Left lung (tissue), 14 donors: ENCODE measurements at places on chromosomes 12 and 14. TPM values are rescaled to one million over a fixed set of nuclear protein-coding genes. Genes with fewer than 3 reads are reported as not detected.

DNA sequence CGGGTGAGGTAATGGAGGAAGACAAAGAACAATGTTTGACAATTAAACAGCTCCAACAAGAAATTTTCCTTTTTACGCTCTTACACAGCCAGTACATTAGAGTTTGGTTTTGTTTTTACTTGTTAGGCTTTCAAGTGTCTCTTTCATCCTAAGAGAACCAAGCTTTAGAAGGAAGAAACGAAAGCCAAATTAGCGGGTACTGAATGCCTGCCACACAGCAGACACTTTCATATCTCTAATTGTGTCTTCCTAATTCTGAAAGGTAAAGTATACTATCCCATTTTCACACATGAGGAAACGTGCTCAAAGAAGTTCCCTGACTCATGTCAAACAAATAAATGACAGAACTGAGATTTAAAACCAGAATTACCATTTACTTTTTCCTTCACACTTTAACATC lies 65.0 kb downstream of the CDK17 start:
- DNase-seq: no peak
- H3K27me3 ChIP-seq: no peaks in the 10 kb centered on the region
- no peak overlapping the region for H3K27ac ChIP-seq
- peaks cover 16% of the 10 kb centered on the region for H3K36me3 ChIP-seq

Gene CDCA3
- 2.0 TPM for total RNA-seq

DNA sequence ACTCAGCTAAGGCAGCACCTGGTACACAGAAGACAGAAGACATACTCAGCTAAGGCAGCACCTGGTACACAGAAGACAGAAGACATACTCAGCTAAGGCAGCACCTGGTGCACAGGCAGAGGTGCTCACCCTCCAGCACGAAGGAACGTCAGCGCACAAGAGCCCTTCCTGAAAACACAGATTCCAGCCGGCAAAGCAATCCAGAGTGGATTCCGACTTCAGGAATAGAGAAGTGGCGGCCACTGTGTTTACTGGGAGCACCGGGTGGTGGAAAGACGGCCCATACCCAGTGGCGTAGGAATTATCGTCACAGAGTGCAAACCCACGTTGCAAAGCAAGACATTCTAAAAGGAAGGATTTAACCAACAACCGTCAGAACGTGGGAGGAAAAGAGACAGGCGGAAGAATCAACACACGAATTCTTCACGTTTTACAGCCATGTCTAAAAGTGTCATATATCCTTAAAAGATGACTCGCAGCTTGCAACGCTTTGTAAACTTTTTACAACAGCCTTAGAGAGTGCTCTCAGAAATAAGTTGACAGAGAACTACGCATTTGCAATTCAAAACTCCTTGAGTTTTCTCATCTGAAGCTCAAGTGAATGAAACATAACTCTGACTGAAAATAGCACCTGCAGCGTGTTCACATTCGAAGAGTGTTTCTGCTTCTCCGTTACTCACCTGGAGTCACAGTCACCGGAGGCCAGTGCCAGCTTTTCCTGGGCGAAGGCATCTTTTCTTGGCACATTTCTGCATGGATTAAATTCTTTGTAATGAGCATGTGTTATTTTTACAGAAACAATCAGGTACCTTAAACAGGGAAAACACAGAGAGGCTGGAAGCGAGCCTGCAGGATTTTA lies 55.8 kb upstream of the GALNT9 start:
- no peaks in the 10 kb centered on the region for H3K4me1 ChIP-seq
- H3K4me3 ChIP-seq: no peak overlapping the region
- peak; percentile 19 for DNase-seq
- H3K36me3 ChIP-seq: no peaks in the 10 kb centered on the region

Gene KRT1
- 0.64 TPM for total RNA-seq

GRCh38 chr12:32609966-32610365 lies 69.1 kb upstream of the DNM1L start:
- H3K27me3 ChIP-seq: no peaks in the 10 kb centered on the region
- no peak overlapping the region for H3K27ac ChIP-seq
- no peak overlapping the region for H3K4me3 ChIP-seq
- H3K4me1 ChIP-seq: peaks cover 4% of the 10 kb centered on the region
- peaks cover 81% of the 10 kb centered on the region for H3K36me3 ChIP-seq
- DNase-seq: no peak
